ENCODE measurements at places on chromosomes 5 and 9. TPM values are rescaled to one million over a fixed set of nuclear protein-coding genes. Genes with fewer than 3 reads are reported as not detected.

DNA sequence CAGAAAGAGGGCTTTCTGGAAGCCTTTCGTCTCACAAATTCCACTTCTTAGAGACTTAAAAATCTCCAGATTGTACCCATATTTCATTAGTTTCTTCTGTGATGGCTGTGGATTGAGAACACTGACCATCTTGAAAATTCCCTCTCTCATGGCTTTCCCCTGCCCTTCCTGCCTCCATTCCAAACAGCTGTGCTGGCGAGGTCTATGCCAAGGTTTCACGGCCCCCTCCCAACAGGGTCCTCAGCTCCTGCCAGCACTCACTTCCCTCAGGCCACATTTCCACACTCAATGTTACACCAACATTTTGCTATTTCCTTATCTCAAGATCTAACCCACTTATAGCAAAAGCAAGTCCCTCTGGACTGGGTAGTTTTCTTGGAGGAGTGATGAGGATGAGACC, 40.3 kb upstream of the EQTN start:
- no peak overlapping the region for H3K4me3 ChIP-seq
- no peaks in the 10 kb centered on the region for H3K27me3 ChIP-seq
- DNase-seq: no peak
- H3K36me3 ChIP-seq: no peaks in the 10 kb centered on the region
- peak overlapping the region; percentile 58 for H3K27ac ChIP-seq

DNA sequence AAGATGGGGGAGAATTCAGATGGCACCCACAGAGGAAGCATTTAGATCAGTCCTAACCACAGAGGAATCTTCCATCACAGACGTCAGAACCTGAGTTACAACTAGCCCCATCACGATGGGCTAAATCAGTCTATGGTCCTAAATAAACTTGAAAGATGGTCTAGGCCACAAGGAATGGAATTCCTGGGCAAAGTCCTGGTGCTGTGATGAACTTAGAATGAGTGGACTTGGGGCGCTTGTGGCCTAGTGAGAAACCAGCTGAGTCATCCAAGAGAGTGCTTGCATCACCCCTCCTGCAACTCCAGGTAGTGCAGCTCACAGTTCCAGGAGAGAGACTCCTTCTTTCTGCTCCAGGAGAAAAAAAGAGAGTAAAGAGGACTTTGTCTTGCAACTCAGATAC, 722.9 kb upstream of the RGMB start:
- no peaks in the 10 kb centered on the region for H3K27me3 ChIP-seq
- no peak for DNase-seq
- no peak overlapping the region for H3K27ac ChIP-seq
- no peak overlapping the region for H3K4me3 ChIP-seq
- H3K4me1 ChIP-seq: no peaks in the 10 kb centered on the region

GRCh38 chr5:148834689-148835088, 8.3 kb downstream of the ADRB2 start:
- no peaks in the 10 kb centered on the region for H3K4me1 ChIP-seq
- no peak overlapping the region for H3K27ac ChIP-seq
- no peaks in the 10 kb centered on the region for H3K27me3 ChIP-seq

The IDNK gene
- total RNA-seq: 5.5 TPM

The FCN1 gene
- total RNA-seq: 13.8 TPM

DNA sequence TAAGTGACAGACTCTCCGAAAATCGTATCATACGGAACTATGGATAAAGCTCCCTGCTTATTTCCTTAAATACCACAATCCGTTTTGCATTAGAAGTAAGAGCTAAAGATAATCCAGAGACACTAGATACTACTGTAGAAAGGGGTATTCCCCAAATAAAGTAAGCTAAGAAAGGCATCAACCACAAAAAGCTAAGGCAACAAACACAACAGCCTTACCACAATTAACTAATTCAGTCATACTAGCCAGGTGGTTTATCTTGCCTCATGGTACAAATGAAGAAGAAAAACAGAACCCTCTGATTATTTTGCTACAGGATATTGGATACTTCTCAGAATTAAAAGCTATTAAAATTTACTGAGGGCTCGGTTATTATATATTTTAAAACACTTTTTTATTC, 14.1 kb downstream of the ERP44 start:
- H3K36me3 ChIP-seq: no peaks in the 10 kb centered on the region
- no peaks in the 10 kb centered on the region for H3K4me1 ChIP-seq
- DNase-seq: no peak
- no peak overlapping the region for H3K27ac ChIP-seq
- no peak overlapping the region for H3K4me3 ChIP-seq

GRCh38 chr5:148443998-148444397, 60.2 kb downstream of the FBXO38 start:
- H3K4me1 ChIP-seq: no peaks in the 10 kb centered on the region
- H3K36me3 ChIP-seq: no peaks in the 10 kb centered on the region
- no peak overlapping the region for H3K4me3 ChIP-seq
- no peaks in the 10 kb centered on the region for H3K27me3 ChIP-seq

The NIPAL4 gene
- not detected for total RNA-seq

DNA sequence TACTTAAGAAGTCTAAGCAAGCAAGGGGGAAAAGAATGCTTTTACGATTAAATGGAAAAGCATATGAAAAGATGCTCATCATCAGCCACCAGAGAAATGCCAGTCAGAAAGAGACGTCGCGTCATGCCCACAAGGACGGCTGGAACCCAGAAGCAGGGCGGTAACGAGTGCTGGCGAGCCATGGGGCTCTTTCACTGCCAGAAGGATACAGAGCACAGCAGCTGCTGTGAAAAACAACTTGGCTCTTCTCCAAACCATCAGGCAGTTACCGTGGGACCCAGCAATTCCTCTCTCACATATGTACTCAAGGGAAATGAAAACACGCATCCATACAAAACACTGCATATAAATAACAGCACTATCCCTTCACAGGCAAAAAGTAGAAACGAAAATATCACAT, 95.5 kb downstream of the CAMSAP1 start:
- H3K36me3 ChIP-seq: no peaks in the 10 kb centered on the region
- H3K4me1 ChIP-seq: no peaks in the 10 kb centered on the region
- H3K27ac ChIP-seq: no peak overlapping the region
- no peaks in the 10 kb centered on the region for H3K27me3 ChIP-seq
- H3K4me3 ChIP-seq: no peak overlapping the region
- DNase-seq: no peak

DNA sequence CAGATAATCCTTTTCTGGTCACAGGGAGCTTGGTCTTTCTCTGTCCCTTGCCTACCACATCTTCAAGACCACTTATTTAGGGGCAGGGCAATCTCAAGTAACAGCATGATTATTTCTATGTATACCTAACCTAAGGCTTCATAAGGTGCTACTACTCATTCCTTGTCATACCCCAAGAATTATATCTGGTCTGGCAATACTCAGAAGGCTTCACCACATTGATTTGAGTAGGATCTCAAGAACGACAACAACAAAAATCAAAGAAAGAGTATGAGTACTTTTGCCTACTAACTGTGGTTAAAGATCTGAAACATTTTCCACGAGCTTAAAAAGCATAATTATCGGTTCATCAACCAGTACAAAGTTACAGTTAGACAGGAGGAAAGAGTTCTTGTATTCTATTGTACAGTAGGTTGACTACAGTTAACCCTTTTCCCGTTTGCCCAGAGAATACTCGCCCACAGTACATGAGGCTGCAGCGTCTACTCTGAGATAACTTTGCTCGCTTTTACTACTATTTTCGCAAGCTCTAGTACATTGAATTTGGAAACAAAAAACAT, 41.0 kb downstream of the FANCC start:
- H3K27me3 ChIP-seq: no peaks in the 10 kb centered on the region
- no peaks in the 10 kb centered on the region for H3K36me3 ChIP-seq
- no peak overlapping the region for H3K27ac ChIP-seq
- H3K4me3 ChIP-seq: no peak overlapping the region

DNA sequence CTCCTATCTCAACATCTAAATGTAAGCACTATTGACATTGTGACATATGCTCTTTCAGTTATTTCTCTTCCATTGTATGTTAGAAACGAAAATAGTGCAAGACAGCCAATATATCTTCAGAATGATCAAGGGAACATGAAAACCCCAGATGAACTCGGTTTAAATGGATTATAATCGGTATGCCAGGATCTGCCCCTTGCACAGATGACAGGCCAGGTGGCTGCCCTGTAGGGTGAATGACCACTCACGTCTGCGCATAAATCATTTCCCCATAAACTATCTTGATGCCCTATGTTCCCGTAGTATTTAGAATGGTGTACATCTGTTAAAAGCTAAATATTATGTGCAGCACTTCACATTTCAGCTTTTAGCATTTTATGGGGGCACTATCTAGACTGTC, 69.7 kb upstream of the RANBP3L start:
- H3K4me3 ChIP-seq: no peak overlapping the region
- H3K4me1 ChIP-seq: no peaks in the 10 kb centered on the region
- H3K27ac ChIP-seq: no peak overlapping the region

The FAM169A gene
- 0.51 TPM for total RNA-seq

- no peaks in the 10 kb centered on the region for H3K27me3 ChIP-seq
- H3K4me3 ChIP-seq: no peak overlapping the region
- no peak for DNase-seq
- H3K27ac ChIP-seq: no peak overlapping the region
- H3K4me1 ChIP-seq: no peaks in the 10 kb centered on the region
Measured at GRCh38 chr5:60372786-60373185, 327.2 kb downstream of the DEPDC1B start.

DNA sequence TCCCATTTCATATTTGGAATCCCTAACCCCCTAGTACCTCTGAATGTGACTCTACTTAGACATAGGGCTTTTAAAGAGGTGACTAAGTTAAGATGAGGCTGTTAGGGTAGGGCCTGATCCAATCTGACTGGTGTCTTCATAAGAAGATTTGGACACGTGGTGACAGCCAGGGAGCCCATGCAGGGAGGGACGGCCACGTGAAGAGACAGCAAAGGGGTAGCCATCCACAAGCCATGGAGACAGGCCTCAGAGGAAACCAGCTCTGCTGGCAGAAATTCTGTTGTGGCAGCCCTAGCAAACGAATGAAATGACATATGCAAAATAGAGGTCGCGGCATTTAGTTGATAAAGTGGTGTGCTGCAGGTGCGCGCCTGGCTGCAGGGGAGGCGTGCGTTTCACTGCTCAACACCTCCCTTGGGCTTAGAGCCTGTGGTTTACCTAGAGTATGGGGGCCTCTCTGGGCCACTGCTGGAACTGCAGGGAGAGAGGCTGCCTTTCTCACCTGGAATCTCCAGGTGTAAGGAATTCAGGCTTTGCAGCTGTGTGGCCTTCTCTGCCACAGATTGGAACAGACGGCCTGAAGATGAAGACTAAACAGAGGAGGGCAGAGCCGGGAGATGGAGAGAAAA, 7.1 kb upstream of the AFAP1L1 start:
- H3K27ac ChIP-seq: no peak overlapping the region
- no peak for DNase-seq
- no peak overlapping the region for H3K4me3 ChIP-seq
- no peaks in the 10 kb centered on the region for H3K4me1 ChIP-seq
- H3K27me3 ChIP-seq: no peaks in the 10 kb centered on the region
- H3K36me3 ChIP-seq: no peaks in the 10 kb centered on the region
